ENCODE measurements at places on chromosomes 1 and 21.
A peak's percentile ranks its signal among the peaks of the same experiment; 100 is the strongest.

GRCh38 chr1:184191181-184191621 lies 139.7 kb downstream of the TSEN15 start:
- DNase-seq: no peak

DNA sequence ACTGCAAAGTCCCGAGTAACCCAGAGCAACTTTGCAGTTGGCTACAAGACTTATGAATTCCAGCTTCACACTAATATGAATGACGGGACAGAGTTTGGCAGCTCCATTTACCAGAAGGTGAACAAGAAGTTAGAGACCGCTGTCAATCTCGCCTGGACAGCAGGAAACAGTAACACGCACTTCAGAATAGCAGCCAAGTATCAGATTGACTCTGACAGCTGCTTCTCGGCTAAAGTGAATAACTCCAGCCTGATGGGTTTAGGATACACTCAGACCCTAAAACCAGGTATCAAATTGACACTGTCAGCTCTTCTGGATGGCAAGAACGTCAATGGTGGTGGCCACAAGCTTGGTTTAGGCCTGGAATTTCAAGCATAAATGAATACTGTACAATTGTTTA lies 66.8 kb downstream of the ACBD6 start:
- DNase-seq: no peak

DNA sequence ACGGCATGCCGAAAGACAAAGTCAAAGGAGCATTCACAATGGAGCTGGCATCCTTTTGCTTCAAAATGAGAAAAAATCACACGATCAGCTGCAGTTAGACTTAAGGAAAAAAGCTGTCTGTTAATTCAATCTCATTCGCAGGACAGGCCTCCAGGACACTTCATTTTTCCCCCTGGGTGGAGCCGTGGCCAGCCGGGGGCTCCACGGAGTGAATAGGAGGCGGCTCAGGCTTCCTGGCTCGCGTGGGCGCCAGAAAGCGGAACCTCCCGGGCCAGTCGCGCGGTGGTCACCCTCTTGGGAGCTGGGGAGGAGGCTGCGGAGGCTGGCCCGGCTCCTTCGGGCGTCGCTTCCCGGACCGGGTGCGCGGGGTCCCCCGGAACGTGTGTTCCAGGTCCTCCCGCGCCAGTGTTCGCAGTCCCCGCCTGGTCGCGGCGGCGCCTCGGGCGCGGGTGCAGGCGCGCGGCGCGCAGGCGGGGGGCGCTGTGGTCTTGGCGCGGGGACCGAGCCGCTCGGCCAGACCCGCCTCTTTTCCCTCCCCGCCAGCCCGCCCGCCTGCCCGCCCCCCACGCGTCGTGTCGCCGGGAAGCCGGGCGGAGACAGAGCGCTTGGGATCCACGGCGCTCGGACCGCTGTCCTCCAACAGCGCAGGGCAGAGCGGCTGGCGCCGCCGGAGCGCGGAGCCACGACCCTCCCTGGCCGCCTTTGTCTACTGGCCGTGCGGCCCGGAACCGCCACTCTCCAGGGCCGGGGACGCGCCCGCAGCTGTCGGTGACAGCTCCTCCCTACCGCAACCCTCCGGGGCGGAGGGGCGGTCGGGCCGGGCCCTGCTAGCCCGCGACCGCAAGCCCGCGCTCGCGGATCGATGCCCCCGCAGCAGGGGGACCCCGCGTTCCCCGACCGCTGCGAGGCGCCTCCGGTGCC lies at the start of gene RHOU:
RHOU (plus strand) TSS at position 599 of the 921 bp plus-strand sequence; CDS start at position 863, 264 bp downstream.
- peak; percentile 95 for DNase-seq

DNA sequence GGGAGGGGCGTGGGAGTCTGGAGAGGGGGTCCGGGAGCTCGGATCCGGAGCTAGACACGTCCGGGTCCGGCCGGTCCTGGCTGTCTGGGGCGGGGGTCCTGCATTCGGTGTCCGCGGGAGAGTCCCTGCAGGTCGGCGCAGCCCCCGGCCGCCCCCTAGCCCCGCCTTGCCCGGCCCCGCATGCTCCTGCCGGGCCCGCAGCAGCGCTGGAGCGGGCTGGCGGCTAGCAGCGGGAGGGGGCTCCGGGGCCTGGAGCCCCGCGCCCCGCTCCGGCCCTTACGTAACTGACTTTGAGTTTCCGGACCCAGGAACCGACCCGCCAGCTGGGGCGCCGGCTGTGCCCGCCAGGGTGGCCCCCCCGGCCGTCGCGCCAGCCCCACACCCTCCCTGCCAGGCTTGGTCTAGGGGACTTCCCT lies 26.9 kb upstream of the EPB41 start:
- peak; percentile 79 for DNase-seq

GRCh38 chr1:102595106-102595505 lies 513.2 kb downstream of the COL11A1 start:
- no peak for DNase-seq

GRCh38 chr1:40020447-40021085 lies 20.0 kb upstream of the CAP1 start:
- DNase-seq: no peak

- no peak for DNase-seq
Observed at GRCh38 chr1:3896396-3897000, 3.6 kb downstream of the C1orf174 start.

DNA sequence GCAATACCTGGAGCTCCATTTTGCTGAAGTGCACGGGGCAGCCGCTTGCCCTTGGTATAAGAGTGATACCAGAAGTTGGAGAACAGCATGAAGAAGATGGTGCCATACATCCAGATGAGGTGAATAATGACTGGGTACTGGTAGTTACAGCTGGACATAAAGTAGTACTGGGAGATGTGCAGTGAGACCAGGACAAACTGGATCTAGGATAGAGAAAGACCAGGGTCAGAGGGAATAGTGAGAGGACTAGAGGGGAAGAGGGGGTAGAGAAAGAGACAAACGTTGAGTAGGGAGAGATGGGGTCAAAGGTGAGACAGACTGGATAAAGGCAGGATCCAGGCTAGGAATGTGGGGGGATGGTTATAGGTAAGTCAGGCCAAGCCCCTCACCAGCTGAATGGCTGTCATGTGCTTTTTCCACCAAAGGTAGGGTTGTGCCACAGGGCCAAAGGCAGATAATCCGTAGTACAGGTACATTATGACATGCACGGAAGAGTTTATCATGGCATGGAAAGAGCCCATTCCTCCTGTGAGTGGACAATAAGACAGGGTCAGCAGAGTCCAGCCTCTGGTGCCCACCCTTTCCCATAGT lies 3.8 kb downstream of the ELOVL1 start:
- no peak for DNase-seq

GRCh38 chr1:185490924-185491323 lies 173.9 kb upstream of the IVNS1ABP start:
- DNase-seq: no peak

GRCh38 chr1:220594356-220594755 lies 66.4 kb downstream of the MARK1 start:
- DNase-seq: no peak

- DNase-seq: no peak
Observed at GRCh38 chr1:107213225-107213624, 72.4 kb downstream of the NTNG1 start.

DNA sequence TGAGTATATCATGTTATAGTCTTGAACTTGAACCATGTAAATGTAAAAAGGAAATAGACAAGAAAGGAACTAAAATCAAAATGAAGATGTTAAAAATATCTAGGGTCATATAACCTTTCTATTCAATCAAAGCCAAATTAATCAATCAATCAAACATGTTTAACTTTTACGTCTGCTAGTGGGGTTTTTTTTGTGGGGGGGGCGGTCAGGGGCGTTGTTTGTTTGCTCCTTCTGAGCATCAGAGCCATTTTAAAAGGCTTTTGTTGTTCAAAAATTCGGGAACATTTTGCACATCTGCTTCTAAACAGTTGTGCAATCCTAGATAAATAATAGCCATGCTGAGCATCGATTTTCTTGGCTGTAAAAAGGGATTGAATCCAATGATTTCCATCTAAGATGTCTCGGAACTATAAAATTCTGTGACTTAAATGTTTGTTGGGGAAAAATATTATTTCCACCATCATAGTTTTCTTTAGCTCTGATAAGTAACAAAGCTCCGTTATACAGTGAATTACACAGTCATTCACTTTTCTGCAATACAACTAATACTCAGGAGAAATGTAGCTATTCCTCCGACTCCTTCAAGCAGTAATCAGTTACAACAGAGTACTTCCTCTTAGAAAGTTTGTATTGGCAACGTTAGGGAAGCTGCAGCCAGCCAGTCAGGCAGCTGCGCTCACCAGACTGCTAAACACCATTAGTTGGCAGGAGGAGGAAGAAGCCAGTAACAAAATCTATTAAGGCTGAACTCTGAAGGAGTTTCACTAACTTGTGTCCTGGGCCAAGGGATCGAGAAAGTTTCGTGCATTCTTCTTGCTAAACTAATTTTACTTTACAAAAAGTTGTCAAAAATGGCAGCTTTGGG lies 2.2 kb downstream of the SPATA6 start:
- DNase-seq: no peak

- DNase-seq: no peak
Observed at GRCh38 chr1:48661726-48662463, 114.8 kb downstream of the BEND5 start.

- DNase-seq: no peak
Observed at GRCh38 chr1:205350691-205351141, 6.0 kb downstream of the KLHDC8A start.

Measured in SK-N-SH (cell line).